Brain (organoid and tissue), 16 donors: ENCODE measurements at places on chromosomes 1 and 21.

DNA sequence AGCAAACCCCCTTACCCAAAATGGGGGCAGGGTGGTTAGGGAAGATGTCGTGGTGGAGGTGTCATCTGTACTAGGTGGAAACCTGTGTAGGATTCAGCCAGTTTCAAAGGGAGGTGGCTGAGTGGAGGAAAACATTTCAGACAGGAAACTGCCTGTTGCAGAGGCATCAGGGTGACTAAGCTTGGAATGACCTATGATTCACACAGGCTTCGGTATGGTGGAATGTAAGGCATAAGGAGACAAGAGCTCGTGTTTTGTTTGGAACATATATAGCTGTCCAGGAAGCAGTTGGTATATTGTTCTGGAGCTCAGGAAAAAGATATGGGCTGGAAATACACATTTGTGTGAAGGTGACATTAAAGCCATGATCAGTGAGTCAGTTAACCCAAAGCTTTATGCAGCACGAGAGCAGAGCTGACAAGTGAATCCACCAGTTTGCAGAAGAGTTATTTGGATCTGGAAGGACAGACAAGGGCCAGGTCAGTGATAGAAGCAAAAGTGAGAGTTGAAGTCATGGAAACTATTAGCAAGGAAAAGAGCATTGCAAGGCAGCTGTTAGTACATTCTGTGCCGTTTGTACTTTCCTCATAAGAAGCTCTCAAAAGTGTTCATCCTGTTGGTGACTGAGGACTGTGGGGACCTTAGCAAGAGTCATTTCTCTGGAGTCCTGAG is 12.2 kb downstream of the UTP25 start:
- DNase-seq, result no peak

GRCh38 chr21:35136586-35137219 is 87.6 kb upstream of the RUNX1 start:
- DNase-seq, result no peak

GRCh38 chr1:20216574-20216973 is 30.3 kb upstream of the PLA2G2C start:
- no peak for DNase-seq

DNA sequence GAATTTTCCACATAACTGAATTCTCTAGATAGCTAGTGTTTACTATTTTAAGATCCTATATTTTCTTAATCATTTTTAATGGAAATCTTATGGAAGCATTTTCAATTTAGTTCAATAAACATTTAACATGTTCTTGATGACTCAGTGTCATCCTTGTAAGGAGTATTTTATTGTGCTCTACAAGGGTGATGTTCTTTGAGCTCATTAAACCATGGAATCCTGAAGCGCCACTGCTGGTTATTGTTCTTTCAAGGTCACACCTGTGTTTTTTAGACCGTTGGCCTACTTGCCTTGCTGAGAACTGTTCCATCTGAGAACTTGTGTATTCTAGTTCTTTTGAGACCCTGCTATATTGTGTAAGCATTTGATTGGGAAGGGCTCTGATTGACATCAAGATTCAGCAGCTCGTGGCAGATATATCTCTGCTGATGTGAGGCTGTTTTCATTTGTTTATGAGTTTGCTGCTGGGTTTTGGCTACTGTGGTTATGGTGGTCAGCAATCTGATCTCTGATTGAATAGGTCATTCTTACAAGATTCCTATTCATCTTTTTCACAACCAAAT is 132.0 kb downstream of the GIPC2 start:
- DNase-seq, result no peak

DNA sequence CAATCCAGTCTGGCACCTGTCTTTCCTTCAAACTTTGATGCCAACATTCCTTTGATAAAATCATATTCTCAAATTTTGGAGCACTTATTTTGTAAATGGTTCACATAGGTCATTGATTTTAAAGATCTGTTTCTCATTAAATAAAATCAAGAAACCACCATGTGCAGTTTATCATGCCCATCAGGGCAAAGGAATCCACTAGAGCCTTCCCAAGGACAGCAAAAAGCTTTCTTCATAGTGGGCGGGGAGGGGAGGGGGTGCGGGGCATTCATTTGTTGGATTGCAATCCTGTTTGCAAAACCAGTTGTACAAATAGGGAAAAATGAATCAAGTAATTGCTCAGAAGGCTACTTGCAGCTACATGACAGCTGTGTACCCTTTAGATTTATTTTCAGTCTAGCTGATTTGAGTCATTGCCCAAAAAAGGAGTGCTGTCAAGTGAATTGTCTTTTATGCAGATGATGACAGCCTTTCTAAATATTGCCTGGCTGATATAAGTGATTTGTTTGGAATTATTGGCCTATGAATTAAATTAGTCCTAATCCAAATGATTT is 23.0 kb downstream of the LRRC8B start:
- DNase-seq, result peak; percentile 64

DNA sequence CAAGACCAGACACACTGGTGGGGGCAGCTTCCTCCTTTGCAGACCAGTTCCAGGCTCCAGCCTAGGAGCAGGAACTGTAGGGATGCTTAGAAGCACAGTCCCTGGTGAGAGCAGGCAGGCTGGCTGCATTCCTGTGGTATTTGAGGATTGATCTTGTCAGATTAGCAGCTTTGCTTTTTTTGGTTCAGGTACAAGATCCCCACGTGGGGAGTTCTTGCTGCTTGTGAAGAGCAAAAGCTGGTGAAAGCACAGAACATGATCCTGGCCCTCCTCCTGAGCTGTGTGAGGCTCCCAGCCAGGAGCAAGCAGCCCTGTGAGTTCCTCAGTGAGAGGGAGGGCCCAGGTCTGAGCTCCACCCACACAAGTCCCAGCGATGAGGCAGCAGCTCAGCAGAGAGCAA is 75.3 kb upstream of the ARTN start:
- peak; percentile 82 for DNase-seq

DNA sequence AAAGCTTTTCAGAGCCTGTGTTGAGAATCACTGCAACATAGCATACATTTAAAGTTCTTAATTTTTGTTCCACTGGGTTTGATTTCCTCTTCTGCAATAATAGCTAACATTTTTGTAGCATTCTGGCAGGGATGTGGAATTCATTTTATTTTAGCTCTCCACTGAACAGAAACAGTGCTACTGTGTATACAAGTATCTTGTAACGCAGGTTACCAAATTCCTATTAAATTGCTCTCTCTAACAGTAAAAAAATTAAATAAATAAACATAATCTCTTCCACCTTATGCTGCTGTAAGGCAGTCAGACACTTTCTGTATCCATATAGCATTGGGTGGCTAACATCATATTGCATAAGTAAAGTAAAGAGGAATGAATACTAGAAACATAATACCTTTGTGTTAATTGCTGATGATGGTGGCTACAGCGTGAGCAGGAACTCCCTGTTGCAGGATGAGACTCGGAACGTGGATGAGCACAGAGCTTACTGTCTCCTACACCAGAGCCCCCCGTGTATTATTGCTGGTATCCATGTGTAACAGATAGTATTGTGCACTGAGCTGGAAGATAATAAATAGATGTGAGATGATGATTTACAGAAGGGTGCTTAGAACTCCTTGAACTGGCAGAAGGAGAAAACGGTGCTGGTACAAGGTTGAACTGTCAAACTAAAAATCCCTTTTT is 276.9 kb upstream of the SNX7 start:
- DNase-seq, result no peak

GRCh38 chr1:80882553-80882952 is 918.2 kb upstream of the ADGRL2 start:
- DNase-seq, result no peak

GRCh38 chr1:205528446-205528886 is 24.0 kb downstream of the CDK18 start:
- no peak for DNase-seq

- DNase-seq, result no peak
These were observed 23.9 kb upstream of the RXRG start for GRCh38 chr1:165468726-165469249.

DNA sequence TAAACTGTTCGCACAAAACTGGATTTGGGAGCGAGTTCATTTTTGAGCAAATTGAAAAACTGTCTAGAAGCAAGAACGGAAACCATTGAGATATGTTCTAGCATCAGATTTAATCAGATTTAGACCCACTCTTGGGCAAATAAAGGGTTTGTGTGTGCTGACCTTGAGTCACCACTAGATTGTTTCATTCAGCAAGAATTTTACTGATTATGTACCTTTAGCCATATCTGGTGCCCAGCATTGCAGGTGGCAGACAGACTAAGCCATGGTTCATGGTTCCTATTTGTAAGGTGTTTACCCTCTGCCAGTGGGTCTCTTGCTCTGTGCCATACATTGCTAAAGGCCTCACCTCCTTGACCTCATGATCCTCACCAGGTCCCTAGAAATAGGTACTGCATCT is 1.4 kb downstream of the NUDC start:
- DNase-seq, result no peak

GRCh38 chr1:84996846-84997666 is at the start of gene MCOLN2:
TSS of gene MCOLN2 (minus strand) at chr1:84997113. CDS start at chr1:84996872, 241 bp downstream.
- peak; percentile 28 for DNase-seq

DNA sequence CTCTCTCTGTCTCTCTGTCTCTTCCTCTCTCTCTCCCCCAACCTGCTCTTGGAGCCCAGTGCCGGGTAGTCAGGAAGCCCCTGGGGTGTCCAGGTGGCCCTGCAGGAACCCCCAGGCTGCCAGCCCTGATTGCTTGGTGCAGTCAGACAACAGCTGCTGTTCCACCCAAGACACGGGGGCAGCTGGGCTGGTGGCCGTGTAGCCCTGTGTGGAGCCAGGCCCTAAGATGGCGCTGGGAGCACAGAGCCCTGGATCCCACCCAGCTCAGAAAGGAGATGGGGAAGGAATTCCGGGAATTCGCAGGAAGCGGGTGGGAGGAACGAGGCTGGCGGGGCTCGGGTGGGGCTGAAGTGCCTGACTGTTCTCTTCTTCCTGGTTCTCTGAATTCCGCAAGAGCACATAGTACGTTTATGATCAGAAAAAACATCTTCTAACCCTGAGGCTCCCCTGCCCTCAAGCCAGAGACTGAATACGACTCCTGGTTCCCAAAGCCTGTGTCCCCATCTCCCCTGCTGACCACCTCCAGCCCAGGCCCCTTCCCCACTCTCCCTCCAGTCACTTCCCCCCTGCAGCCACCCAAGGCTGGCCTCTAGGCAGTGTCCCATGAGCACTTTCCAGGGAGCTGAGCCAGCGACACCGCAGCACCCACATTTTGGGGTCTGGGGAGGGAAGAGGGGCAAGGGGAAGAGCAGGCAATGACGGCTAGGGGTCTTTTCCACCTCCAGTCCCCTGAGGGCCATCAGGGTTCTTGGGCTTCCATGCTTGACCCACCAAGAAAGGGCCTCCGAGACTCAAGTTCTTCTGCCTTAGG is 55.0 kb downstream of the WNT9A start:
- DNase-seq, result no peak

DNA sequence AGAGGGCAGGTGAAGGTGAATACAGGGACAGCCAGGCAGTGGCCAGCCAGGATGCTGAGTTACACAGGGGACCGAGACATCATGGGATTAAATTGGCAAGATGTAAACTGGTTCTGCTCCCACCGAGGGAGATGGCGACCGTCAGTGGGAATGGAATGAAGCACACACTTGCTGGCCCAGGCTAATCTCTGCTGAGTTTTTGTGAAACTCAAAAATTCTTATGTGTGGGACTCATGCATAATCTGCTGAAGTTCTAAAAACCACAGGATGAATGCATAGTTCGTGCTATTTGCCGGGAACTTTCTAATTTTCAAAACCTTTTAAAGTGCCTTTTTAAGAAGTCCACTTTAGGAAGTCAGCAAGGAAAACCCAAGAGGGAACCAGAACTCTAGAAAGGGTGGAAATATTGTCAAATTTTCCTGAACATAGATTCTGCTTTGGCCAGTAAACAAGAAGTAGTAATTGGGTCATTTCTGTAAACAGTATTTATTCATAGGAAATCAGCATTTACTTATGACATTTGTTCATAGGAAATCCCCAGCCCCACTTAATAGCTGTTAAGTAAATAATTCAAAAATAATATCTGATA is 85.4 kb upstream of the ROR1 start:
- DNase-seq, result no peak

DNA sequence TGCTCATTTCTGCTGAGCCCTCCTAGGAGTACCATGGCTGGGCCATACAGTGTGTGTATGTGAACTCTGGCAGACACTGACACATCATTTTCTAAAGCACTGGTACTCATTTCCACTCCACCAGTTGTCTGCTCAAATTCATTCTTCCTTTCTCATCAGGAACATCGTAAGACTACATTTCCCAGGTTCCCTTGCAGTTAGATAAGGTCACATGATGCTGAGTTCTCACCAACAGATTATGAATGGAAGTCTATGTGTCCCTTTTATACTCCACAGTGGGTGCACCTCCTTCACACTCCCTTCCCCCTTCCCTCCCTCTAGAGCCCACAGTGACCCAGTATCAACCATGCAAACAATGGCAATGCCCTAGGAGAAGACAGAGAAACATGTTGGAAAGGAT is 38.3 kb upstream of the PAX7 start:
- DNase-seq, result no peak

DNA sequence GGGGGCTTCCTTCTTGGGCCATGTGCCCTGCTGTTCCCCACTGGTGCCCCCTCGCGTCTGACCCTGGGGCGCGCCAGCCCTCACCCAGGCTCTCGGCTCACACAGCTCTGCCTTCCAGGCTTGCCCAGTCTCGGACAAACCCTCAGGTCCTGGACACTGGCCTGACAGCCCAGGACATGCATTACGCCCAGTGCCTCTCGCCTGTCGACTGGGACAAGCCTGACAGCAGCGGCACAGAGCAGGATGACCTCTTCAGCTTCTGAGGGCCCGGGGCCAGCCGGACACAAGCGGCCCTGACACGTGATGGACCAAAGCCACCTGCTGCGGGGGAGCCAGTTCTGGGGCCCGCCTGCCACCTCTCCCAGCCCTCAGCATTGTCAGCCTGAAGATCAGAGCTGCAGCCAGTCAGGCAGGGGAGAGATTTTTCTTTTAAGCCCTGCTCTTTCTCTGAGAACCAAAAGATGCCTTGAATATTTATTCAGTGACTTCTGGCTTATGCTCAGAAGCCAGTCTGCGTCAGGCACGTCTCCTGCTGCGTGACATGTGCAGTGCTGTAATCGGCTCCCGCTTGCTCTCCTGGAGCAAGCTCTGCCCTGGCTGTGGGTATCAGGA is 23.4 kb downstream of the LDLRAP1 start:
- DNase-seq, result peak; percentile 94

- no peak for DNase-seq
These were observed 45.5 kb downstream of the DDR2 start for GRCh38 chr1:162677607-162678371.
